ENCODE measurements at places on chromosomes 6 and 20.

DNA sequence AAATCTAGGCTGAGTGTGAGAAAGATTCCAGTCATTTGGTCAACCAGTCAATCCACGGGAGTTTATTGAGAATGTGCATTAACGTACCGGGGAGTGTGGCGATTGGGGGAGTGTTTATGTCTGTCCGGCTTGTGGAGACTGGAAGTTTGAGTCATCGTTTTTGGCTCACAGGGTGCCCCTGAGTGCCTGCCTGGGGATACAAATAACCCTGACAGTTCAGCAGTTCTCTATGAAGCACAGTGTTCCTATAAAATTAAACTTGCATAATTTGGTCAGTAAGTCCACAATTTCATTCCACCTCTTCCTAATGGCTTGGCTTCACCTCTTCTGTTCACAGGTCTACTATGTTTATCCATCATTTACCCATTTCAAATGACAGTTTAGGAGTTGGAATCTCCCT is 72.6 kb upstream of the PLEKHG1 start:
- no peak for DNase-seq

DNA sequence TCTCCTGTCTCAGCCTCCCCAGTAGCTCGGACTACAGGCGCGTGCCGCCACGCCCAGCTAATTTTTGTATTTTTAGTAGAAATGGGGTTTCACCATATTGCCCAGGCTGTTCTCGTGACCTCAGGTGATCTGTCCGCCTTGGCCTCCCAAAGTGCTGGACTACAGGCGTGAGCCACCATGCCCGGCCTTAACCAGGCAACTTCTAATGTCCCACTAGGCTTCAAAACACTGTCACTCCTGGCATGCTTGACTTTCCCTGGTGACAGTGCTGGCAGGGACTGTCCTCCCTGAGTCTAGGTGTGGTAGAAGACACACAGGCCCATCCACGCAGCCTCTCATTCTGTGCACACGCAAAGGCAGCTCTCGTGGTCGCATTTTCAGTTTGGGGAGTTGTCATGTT is 11.6 kb upstream of the EZR start:
- no peak for DNase-seq

DNA sequence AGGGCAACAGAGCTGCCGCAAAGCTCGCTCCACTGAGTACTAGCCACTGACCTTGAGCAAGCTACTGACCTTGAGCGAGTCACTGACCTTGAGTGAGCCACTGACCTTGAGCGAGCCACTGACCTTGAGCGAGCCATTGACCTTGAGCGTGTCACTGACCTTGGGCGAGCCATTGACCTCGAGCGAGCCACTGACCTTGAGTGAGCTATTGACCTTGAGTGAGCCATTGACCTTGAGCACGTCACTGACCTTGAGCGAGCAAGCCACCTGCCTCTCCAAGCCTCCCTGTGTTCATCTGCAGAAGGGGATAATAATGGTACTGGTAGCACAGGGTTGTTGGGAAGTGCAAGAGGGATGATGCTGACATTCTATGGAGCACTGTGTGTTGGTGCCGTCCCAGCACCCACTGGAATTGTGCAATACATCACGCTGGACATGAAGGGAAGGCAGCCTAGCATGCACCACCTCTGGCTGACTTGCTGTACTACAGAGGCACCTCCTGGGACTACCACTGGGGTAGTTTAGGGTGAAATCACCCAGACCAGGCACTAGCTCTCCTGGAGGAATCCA is 60.2 kb downstream of the CTCFL start:
- no peak for DNase-seq

DNA sequence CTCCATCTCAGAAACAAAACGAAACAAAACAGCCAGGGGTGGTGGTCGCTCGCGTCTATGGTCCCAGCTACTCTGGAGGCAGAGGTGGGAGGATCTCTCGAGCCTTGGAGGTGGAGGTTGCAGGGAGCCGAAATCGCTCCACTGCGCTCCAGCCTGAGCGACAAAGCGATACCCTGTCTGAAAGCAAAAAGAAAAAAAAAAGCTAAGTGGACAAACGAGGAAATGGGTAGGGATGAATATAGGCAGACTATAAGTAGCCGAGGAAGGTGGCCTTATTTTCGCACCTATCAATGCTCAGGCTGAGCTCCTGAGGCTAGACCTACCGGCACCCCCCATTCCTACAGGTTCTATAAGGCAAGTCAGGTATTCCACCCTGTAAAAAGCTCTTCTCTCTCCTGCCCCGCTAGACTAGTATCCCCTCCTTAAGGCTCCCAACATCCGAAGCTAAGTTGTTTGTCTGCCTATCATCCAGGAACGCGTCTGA is 650 bp upstream of the CASP8AP2 start:
- no peak for DNase-seq

DNA sequence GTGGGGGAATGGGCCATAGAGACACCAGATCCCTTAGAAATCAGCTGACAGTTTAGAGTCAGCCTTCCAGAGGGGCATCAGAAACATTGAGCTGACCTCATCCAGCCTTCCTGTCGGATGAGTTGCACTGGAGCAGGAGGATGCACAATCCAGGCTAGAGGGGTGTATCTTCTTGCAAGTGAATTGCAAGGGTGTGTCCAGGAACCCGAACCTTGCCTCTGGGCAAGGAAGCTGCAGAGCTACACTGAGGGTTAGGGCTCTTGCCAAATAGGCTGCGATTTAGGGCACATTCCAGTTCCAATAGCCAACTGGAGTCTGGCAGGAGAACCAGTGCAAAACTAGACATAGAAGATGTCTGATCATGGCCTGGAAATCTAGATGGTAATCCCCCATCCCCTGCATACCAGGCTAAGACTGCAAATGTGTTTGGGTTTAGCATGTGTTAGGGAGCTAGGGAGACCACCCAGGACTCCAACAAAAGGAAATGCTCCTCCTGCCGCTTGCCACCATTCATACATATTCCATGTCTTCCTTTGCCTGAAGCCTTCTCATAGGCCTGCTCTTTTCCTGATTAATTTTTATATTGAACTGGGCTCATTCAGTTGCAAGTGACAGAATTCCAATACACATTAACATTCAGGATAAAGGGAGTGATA is 6.3 kb upstream of the UTRN start:
- no peak for DNase-seq

- DNase-seq: no peak
Measured at GRCh38 chr6:16306334-16306733, 67.9 kb downstream of the GMPR start.

- DNase-seq: no peak
Measured at GRCh38 chr6:16723826-16724225, 37.4 kb downstream of the ATXN1 start.

GRCh38 chr6:97674802-97675201 is 391.8 kb upstream of the MMS22L start:
- DNase-seq: no peak

- no peak for DNase-seq
Measured at GRCh38 chr6:84696166-84696565, 68.2 kb downstream of the TBX18 start.

DNA sequence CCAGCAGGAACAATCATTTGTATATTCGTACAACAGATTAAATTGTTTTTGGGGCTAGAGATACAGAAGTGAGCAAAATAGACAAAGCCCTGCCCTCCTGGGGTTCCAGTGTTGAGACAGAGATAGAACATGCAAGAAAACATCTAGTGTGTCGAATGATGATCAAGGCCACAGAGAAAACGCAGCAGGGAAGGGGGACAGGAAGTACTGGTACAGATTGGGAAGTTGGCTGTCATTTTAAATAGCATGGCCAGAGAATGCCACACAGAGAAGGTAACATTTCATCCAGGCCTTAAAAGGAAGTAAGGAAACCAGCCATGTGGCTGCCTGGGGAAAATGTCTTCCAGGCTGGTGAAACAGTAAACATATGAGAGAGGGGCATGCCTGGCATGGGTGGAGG is 202.6 kb upstream of the MYLIP start:
- no peak for DNase-seq

GRCh38 chr6:128343706-128344105 is 176.7 kb downstream of the PTPRK start:
- DNase-seq: no peak

DNA sequence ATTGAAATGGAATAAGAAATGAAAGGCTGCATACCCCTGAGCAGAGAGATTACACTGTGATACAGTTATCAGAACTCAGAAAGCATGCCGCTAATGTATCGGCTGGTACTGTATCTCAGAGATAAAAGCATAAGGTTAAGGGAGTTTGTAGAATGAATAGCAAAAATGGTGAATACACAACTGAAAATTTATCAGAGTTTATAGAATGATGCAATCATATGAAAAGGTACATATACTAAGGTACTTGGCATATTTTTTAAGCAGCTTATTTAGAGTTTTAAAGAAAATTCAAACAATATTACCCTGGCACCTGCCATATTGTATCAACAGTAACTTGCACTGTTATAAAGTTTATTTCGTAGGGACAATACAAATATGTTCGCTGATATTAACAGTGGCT is 364.0 kb downstream of the PHF3 start:
- DNase-seq: no peak

GRCh38 chr20:60999250-60999649 is 252.8 kb upstream of the CDH4 start:
- no peak for DNase-seq

GRCh38 chr6:30348957-30349356 is 4.0 kb downstream of the RPP21 start:
- DNase-seq: no peak

DNA sequence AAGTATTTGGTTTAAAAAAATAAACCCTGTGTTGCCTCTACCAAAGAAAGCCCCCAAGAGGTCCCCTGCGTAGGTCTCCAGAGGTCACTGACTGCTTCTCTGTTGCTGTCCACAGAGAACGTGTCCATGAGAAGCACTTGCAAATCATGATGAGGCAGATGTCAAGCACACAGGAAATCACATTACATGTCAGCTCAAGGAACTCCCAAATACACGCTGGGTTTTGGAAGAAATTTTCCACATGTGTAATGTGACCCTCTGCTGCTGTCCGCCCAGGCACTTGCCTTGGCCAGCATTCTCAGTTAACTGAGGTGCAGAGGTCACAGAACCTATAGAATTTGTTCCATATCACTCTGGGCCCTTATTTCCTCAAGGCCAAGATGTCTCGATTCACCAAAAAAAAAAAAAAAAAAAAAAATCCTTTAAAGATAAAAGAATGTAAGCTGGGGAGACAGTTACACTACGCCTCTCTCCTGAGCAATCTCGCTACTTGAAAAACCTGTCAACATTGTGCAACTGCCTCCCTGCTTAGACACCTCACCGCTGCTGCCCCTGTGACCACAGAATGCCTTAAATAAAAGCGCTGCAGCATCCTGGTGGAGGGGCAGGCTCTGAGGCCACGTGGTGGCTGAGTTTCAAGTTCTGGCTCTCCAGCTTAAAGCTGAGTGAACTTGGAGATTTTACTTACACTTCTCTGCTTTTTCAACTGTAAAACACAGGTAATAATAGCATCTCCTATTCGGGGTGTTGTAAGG is 42.3 kb downstream of the SLC22A23 start:
- no peak for DNase-seq

- no peak for DNase-seq
Measured at GRCh38 chr6:37454420-37455140, 21.6 kb downstream of the CMTR1 start.

DNA sequence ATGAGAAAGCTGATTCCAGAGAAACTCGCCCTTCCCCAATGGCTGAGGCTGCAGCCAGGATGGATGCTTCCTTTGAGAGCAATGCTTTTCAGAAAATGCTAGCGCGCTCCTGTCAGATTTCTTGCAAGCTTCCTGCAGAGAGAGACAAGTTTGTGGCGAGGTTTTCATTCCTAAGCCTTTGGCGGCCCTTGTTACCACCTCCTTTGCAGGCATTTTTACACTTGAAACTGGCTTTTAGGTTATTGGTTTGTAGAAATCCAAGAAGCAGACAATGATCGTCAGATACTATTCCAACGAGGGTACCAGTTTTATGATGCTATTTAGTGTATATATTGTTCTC is 1.1 kb downstream of the FNDC1 start:
- DNase-seq: no peak

GRCh38 chr6:155146205-155146604 is 117.6 kb upstream of the CLDN20 start:
- DNase-seq: no peak

GRCh38 chr6:134123666-134124208 is 71.3 kb upstream of the SLC2A12 start:
- DNase-seq: no peak

DNA sequence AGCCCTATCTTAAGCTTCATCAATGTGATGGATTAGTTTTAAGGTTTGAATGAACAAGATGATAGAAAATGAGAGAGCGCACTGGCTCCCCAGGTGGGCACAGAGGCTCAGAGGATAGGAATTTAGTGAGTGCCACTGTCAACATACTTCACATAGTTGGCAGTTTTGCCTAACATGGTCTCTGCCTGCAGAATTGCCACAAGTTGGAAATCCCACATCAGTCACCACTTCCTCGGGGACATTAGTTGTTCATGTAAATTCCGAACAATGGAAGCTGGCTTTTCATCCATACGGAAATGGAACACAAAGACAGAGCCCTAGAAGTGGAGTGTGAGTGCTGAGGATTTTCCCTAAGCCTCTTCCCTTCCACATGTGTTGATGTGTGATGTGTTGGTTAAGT is 123.9 kb upstream of the PHACTR1 start:
- no peak for DNase-seq

DNA sequence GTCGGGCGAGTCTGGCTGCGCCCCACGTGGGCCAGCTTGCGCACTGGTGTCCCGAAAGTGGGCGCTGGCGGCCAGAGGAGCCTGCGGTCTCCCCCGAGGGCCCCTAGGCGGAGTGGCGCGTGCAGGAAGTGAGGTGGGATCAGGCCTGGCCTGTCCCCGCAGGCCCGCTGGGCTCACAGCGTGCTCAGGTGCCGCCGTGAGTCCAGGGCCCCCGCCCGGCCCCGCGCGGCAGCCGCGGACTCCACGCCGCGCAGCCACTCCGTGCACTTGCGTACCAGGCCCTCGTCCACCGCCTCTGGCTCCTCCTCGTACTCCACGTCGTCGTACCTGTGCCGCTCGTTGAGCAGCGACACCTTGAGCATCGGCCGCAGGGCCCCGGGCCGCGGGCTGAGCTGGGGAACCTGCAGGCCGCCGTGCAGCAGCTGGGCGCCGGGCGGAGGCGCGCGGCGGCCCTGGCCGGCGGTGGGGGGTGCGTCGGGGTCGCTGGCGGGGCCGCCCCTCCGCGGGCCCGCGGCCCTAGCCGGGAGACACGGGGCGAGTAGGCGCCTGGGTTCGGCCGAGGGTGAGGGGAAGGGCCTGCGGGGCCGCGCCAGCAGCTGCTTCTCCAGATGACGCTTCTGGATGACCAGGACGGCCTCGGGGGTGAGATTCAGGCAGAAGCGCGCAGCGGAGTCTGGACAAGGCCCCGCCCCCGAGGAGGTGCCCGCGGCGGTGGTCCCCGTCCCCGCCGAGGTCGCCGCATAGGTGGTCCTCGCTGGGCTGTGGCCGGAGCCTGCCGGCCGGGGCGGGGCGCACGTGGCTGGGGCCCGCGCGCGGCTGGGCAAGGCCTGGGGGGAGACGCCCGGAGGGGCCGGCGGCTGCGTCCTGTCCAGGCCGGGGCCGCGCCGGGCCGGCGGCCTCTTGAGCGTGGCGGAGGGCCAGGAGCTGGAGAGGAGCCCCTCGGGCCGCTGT is 835 bp downstream of the PRR18 start:
- DNase-seq: peak; percentile 3

All from effector memory CD4-positive, alpha-beta T cell (primary cell).